Activated T-helper 17 cell treated with anti-CD3 and anti-CD28 coated beads, Interleukin-2, amount 50 U/mL, for 72 hours (primary cell): ENCODE measurements at places on chromosomes 2 and 18. TPM values are rescaled to one million over a fixed set of nuclear protein-coding genes. Genes with fewer than 3 reads are reported as not detected.

- ATAC-seq, result no peak
Measured at GRCh38 chr2:147559070-147559725, 285.6 kb upstream of the ACVR2A start.

DNA sequence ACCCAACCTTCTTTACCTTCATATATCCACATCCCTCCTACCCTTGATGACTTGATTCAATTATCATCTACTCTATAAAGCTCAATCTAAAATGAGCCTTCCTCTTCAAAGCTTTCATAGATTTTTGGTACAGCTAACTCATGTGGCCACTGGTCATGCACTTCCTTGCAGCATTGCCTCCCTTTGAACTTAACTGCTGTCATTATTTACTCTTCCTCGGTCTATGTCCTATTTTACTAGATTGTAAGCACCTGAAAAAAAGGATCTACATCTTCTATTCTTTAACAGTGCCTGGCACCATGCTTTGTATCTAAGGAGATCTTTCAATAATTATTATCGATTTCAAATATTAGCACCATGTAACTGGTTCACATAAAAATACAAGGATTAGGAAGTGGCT lies 30.6 kb downstream of the MDH1 start:
- ATAC-seq, result no peak

DNA sequence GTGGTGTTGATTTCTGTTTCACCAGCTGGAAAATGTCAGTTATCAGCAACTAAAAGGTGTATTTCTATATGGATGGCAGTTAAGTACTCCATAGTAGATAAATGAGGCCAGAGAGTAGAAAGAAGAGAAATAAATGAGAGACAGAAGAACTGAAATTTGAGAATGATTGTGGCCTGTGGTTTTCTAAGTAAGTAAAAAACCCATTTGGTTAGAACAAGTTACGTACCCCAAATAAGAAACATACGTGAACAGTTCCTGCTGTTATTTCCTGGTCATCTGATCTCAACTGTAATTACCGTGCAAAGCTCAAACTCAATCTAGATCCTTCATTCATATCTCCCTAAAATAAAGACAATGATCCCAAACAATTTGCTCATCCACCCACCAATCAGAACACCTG lies 181.3 kb downstream of the PID1 start:
- no peak for ATAC-seq

DNA sequence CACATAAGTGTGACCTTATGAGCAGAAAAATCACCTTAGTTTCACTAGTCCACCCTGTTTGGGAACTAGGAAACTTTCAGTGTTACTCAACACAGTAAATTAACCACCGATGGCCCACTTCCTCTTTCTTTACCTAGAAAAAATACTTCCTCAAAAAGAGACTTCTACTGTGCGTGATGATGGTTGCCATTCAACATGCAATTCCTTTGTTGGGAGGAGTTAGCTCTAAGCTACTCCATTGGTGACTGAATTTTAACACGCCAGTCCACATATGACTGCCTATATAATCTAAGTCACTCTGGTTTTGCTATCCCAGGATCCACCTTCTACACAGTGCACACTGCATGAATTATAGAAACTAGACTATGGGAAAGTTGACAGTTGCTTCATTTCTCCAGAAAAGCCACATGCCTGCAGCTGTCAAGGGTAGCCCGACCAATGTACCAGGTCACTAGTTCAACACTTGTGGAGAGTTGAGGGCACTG lies 47.8 kb upstream of the REG3G start:
- ATAC-seq, result no peak

Gene SLC25A52
- not detected for total RNA-seq

DNA sequence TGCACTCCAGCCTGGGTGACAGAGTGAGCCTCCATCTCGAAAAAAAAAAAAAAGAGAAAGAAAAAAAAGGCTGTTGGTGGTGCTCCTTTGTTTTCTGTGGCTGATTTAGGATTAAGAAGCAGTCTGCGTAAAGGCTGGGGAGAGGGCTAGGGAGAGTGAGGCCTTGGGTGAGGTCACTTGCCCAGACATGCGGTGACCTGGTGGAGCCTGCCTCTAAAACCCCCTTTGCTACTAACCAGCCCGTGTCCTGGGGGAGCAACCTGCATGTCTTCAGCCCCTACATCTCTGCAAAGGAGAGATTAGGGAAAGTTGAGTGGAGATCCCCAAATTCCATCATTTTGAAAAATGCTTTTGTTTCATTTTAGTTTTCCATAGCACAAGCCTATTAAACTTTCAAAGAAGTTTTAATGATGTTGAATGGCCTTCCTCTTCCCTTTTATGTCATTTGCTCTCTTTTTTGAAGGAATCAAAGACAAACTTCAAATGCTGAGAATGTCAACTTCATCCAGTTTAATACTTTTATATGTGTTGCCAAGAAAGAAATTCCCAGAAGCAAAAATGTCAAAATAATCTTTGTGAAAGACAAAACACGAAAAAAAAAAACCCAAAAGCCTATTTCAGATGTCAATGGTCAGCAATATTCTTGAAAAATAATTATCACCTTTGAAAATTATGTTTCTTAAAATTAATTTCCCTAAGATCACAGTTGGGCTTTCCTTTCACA lies 38.9 kb upstream of the RALBP1 start:
- no peak for ATAC-seq

Gene MC4R
- total RNA-seq, result not detected

GRCh38 chr18:2979871-2980790 lies 32.8 kb downstream of the LPIN2 start:
- ATAC-seq, result peak; percentile 33

Gene CRYGC
- not detected for total RNA-seq

- no peak for ATAC-seq
Measured at GRCh38 chr2:30444273-30444672, 2.8 kb upstream of the LCLAT1 start.

DNA sequence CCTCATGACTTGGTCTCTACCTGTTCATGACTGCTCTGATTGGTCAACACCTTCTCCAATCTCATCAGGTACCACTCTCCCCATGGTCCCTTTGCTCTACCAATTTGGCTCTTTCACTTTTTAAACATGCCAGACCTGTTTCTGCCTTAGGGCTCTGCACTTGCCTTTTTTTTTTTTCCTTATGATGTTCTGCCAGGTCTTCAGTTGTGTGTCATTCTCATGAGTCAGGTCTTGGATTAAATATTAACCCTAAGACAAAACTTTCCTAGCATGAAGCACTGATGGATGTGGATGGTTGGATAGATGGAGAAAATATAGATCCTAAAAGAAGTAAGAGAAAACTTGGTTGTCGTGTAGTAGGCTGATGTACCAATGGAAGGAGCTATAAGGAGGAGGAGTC lies 219.3 kb downstream of the TTC32 start:
- ATAC-seq, result no peak

Gene SIX2
- total RNA-seq, result not detected

DNA sequence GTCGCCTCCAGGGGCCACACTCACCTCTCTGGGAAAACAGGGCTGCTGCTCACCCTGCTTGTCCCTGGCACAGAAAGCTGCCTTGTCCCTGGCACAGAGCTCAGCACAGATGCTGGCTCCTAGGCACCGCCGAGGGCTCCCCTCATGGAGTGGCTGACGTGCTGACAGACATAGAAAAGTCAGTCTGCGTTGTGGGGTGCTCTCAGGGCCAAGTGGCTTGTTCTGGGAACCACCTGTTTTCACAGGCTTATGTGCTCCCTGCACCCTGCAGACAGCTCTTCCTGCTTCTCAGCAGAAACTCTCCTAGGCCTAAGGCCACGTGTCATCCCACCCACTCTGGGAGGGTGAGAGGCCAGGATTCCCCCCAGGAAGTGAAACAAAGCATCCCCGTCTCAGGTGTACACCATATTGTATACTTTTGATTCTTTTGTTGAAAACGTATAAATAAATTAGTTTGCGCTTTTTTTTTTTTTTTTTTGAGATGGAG lies 84.7 kb upstream of the TMEM200C start:
- ATAC-seq, result peak; percentile 24

DNA sequence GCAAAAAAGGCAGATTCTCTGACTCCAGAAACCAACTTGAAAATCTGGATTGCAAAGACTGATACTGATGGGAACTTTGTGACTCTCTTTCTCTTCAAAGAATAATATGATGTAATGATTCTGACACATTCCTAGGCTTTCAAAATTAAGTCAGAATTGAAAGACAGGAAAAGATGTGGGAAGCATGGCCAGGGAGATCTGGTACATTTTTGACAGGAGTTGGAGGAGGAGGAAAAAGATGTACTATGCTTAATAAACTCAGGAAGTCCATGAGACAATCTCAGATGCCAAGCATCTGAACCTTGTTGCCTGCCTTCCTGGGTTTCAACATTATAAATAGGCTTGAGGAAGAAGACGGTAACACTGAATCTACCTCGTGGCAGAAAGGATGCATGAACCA lies 34.2 kb downstream of the KLF7 start:
- peak; percentile 45 for ATAC-seq

DNA sequence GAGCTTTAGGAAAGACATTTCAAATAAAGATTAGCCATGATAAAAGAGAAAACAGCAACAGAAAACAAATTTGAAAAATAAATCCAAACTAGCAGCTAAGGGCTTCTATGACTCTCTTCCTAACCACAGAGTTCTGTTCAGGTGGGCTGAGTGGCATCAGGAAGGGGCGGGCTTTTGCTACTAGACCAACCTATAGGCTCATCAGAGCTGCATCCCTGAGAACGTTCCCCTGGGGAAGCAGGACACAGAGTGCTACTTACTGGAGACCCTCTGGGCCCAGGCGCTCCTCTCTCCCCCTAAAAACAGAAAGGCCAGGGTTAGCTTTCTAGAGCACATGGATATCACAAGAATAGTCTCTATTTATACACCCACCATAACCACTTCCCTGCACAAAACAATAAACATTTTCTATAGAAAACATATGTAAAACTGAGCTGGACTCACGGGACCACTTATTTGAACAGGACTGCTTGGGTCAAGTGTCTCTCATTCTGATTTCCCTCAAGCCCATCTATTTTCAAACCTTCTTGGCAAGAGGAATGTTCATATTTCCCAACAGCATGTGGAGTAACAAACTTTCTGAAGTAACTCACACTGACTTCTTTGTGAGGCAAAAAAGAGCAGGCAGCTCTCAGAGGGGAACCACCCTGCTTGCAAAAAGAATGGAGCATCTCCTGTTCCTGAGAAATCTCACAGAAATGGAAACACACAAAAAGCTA lies 78.9 kb upstream of the LMAN1 start:
- no peak for ATAC-seq

DNA sequence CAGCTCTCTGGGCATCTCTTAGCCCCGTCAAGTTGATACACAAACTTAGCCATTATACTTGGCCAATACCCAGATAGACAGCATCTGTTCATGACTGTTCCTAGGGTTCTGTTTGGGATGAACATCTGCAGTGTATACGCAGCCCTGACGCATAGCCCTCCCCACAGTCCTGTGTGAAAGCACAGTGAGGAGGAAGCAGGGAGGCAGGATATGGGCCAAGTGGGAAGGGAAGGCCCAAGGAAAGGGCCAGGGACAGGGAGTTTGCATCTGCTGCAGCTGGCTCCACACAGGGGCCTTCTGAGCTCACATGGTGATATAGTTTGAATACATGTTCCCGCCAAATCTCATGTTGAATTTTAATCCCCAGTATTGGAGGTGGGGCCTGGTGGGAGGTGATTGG lies 80.2 kb downstream of the CMPK2 start:
- ATAC-seq, result no peak

GRCh38 chr2:156333951-156334495 lies 1.5 kb upstream of the NR4A2 start:
- peak; percentile 19 for ATAC-seq

DNA sequence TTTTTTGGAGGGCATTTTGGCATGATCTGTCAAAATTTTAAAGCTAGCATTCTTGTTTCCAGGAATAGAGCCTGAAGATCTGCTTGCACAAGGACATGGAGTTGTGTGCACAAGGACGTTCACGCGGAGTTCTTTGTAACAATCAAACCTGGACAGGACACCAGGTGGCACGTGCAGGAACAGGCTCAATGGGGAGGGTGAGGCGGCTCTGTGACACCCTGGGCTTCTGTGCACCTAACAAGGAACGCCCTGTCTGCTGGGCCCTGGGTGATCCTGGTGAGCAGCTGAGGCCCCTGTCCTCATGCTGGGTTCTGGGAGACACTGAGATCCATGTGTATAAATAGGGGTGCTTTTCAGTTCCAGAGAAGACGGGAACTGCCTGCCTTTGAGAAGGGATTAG lies 93.1 kb upstream of the PXDN start:
- ATAC-seq, result no peak

Gene MEP1B
- total RNA-seq, result 0.11 TPM

DNA sequence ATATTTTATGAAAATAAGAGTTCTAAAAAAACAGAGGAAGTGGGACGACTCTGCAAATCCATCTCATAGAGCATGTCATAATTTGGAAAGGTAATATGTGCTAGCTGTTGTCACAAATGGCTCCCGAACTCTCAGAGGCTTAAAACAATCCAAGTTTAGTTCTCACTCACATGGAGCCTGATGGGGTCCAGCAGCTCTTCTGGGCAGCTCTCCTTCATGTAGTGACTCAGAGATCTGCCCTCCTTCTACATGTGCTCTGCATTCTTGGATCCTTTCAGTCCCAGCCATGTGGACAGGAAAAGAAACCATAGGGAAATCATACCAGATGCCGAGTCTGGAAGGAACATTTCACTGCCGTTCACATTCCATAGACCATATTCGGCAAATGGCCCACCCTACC lies 180.1 kb upstream of the APCDD1 start:
- ATAC-seq, result no peak

GRCh38 chr18:46421973-46422551 lies 235.0 kb downstream of the LOXHD1 start:
- ATAC-seq, result peak; percentile 12

DNA sequence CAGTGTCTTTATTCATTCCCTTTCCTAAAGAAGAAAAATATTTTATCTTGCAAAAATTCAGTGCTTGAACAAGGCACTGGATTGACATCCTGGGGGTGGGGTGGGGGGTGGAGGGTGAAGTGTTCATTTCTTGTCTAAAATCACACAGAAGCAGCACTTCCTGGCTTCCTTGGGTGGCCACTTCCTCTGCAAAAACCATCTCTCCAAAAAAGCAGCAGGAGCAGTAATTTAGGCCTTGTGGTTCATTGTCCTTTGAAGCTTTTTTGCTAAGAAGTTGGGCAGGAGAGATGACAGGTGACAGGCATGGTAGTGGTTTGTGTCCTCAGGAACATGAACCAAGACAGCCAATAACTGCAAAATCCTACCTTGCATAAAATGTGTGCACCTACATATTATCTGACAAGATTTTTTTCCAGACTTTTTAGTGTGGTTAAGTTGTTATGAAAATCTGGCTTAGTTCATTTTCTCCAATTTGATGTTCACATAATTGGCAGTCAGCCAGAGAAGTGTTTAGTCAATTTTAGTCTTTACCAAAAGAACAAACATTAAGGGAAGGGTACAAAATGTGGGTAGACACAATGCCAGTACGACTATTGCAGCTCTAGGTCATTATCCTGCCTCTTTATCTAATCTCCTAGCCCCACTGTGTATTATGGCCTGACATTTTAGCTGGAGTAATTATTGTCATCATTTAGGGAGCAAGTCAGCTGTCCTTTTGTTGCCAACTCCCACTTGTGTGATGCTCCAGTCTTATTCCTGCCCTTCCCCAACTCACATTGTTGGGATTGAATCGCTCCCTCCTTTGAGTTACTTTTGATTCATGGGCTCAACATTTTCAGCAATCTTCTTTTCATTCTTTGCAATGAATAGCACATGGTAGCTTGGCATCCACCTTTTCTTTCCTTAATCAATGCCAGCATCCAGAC lies 177.2 kb downstream of the MYO3B start:
- no peak for ATAC-seq
